BJ (cell line): ENCODE measurements at places on chromosomes 3 and 15. TPM values are rescaled to one million over a fixed set of nuclear protein-coding genes. Genes with fewer than 3 reads are reported as not detected.

SERINC4 gene
- polyA plus RNA-seq: 0.04 TPM in 1 of 2 replicates, not detected in the other

DNA sequence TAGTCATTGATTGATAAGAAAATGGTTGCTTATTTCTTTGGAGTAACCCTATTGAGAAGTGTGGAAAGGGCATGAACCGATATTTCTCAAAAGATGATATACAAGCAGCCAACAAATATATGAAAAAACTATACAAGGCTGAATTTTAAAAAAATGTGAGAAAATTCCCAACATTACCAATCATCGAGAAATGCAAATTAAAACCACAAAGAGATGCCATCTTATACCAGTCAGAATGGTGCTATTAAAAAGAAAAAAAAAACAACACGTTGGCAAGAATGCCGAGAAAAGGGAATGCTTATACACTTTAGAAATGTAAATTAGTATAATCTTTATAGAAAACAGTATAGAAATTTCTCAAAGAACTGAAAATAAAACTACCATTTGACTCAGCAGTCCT, 77.7 kb upstream of the ROBO1 start:
- DNase-seq: no peak

DNA sequence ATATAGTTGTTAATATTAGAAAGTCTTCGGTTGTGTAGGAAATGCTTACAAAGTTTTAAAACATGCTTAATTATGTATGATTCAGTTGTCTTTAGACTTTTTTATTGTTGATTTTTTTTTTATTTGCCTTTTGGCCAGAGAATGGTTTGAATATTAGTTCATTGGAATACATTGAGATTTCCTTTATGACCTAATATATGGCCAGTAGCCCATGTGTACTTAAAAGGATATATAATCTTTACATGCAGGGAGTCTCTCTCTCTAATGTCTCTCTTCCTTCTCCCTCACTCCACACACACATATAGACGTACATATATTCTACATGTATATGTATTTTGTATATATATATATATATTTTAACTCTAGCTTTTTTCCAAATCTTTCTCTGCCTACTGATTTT, 67.3 kb upstream of the SKIL start:
- no peak for DNase-seq

GRCh38 chr3:139104062-139104461, 59.4 kb upstream of the PRR23C start:
- no peak for DNase-seq

GRCh38 chr15:68433551-68433950, 1.6 kb upstream of the ITGA11 start:
- no peak for DNase-seq

DNA sequence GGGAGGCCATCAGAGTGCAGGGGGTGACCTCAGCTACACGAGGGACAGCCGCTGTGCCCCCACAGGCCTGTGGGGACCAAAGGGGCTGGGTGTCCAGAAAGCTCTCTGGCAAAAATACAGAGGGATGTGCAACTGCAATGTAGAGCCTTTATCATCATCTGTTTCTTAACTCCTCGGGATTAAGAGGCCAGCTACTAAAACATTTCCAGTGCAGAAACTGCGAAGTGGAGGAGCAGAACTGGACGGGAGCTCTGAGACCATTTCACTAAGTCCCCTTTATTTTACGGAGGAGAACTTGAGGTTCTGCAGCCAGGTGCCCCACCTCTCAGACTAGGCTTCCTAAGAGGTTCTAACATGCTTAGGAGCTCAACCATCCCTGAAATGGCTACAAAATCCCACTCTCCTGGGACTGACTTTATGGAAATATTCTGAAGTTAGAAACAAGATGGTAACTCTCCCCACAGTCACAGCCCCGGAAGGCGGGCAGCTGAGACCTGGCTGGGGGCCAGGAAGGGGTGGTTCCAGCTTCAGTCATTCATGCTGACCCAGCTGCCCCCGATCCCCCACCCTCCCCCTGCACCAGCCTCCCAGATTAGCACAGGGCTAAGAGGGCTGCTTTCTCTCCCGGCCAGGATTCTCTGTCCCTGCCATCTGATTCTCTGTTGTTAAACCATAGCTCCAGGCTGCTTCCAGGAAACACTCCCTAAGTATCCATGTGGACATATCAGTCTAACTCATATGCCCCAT, 40.3 kb downstream of the UMPS start:
- no peak for DNase-seq

XIRP1 gene
- 0.04 and 0.05 TPM in 2 replicates for polyA plus RNA-seq

DNA sequence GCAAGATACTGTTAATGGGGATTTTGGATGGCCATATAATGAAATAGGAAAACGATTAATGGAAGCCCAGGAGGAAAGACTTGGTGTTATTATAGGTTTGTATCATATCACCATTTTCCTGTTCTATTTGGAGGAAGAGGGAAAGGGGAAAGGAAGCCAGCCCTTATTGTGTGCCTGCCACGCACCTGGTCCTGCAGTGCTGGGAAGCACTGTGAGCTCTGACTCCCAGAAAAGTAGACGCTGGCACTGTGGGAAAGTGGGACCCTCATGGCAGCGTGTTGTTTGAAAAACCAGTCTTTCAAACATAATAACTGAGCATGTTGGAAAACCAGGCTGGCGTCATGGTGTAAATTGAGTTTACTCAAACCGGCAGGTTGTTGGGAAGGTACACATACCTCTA, 22.0 kb downstream of the CGNL1 start:
- DNase-seq: no peak

PPP1R14D gene
- not detected in 2 replicates for polyA plus RNA-seq

DNA sequence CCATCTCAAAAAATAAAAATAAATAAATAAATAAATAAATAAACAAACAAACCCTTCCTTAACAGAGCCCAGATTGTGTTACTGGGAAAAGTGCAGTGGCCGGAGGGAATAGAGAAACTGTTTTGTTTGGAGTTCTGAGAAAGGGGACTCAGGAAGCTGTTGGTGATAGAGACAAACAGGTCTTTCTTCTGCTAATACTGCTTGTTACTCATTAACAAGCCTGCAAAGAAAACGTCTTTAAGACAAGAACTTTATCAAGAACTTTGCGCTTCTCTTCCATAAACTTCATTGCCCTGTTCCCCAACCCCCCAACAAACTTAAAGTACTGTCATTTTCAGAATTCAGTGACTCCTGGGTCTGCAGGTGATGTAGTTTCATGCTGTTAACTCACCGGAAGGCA, 68.8 kb upstream of the GSK3B start:
- no peak for DNase-seq

TMEM207 gene
- polyA plus RNA-seq: not detected in 2 replicates

DNA sequence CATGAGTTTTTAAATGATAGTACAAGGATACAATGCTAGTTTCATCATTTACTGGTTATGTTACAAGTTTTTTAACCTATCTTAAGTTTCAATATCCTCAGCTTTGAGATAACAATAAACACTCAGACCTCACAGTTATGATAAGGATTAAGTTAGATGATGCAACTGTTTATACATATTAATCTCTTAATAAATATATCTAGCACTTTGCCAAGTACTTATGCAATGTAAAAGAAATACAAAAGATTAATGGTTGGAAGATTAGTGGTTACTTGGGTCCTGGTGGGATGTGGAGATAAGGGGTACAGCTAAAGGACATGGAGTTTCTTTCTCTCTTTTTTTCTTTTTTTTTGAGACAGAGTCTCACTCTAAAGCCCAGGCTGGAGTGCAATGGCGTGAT, 12.0 kb downstream of the SPPL2A start:
- no peak for DNase-seq

DNA sequence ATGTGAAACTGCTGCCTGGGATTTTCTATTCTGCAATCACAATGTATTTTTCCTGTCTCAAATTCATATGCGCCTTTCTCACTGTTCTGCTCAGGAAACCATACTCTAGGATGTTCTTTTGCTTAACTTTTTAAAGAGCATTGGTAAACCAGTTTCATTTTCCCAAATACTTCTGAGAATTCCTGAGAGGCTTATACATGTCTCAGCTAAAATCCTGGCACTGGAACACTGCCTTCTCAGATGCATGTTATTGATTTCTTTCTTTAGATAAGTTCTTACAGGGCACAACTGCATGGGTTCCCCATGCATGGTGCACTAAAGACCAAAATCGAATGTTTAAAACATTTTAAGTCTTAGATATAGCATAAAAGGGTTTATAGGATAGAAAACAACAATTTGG, 178.3 kb upstream of the PLSCR5 start:
- DNase-seq: no peak

DNA sequence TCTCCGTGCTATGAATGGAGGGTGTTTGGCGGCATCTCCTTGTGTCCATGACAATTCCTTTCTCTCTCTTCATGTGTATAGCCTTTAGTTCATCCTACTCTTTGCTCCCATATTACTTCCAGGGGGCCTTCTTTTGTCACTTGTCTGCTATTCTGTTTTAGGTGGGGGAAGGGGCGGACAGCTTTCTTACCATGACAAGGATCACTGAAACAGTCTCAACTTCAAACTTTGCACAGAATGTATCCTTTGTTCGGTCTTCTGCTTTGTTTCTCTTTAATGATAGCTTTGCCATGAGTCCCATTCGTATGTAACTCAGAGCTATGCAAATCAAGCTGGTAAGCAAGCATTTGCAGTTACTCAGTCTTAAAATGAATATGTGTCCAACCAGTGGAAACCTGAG, 294.2 kb downstream of the TIGIT start:
- no peak for DNase-seq

FSTL1 gene
- polyA plus RNA-seq: 3,514 and 4,020 TPM in 2 replicates

DNA sequence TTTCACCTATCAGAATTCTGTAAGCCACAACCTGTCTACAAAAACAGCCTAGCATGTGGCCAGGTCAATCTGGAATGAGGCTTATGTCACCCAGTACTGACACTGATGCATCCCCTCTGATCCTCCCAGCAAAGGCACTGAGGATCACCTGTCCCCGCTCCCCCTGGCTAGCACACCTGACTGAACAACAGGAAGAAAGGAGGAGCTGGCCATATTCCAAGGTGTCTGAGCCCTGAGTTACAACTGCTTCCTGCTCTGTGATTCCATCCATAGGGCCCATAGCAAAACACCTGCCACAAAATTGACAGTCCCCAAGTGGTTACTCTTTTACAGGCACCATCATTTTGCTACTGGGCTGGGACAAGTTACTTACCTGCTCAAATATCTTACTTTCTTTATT, 555.5 kb upstream of the CFAP20DC start:
- no peak for DNase-seq

DNA sequence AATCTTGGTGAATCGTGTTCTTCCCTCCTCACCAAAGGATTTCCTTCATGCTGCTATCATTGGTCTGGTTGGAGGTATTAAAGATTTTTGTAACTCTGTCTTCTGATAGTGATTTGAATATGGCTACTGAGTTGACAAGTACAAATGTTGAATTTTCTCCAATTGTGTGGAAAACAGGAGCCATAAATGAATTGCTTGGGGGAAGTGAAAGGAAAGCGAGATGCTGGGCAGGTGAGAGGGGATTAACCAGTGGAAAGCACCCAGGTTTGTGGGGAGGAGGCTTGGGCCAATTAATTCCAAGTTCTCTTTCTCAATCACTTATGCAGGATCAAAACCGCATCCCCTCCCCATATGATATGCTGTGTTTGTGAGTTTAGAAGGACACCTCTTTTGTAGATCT, 372.5 kb downstream of the IL20RB start:
- no peak for DNase-seq

DNA sequence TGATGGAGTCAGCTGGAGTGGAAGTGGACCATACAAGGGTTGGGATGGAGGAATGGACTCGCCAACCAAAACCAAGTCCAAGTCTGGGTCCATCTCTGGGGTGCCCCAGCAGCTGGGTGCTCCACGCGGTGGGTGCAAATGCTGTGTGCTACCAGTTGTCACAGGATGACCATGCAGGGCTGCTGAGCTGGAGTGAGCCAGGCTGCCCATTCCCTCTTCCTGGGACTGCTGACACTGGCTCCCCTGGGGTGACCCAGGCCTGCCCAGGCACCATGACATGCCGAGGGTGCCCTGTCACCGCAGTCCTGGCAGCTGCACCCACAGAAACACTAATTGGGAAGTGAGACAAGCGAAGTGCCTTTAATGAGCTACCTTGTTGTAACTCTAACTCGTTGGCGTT, 140.2 kb downstream of the TPRA1 start:
- no peak for DNase-seq

GRCh38 chr3:39255503-39256325, 24.1 kb downstream of the CX3CR1 start:
- DNase-seq: no peak

THAP10 gene
- 2.8 and 3.8 TPM in 2 replicates for polyA plus RNA-seq

SPG21 gene
- polyA plus RNA-seq: 54.7 and 59.9 TPM in 2 replicates

GRCh38 chr3:141320399-141321108, 47.8 kb upstream of the ZBTB38 start:
- no peak for DNase-seq

PAQR5 gene
- 2.1 and 2.8 TPM in 2 replicates for polyA plus RNA-seq

GLCE gene
- 7.1 and 12.5 TPM in 2 replicates for polyA plus RNA-seq

GRCh38 chr3:197475997-197476525, 79.7 kb downstream of the BDH1 start:
- DNase-seq: no peak

DNA sequence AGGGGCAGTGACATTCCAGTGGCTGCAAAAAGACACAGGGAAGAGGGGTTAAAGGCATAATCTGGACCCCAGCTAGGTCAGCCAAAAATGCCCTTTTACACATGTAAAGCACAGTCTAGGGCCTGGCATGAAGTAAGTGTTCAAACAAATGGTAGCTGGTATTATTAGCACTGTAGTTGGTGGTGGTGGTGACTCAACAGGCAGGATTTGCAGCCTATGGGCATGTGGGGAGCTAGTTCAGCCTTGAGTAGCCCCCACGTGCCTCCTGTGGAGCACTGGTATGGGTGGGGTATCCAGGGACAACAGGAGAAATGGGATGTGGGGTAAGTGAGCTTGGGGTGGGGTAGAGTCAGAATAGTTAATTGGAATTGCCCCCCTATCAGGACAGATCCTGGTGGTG, 27.6 kb downstream of the DNASE1L3 start:
- DNase-seq: no peak

DNA sequence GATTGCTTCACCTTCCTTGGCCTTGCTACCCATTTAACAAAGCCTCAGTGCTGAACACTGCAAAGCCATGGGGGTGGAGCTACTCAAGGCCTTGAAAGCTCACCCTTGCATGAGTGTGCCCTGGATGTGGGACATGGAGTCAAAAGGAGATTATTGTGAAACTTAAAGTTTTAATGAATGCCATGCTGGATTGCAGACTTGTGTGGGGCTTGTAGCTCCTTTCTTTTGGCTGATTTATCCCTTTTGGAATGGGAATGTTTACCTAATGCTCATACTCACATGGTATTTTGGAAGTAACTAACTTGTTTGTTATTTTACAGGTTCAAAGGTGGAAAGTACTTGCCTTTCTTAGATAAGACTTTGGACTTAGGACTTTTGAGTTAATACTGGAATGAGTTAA, 538.5 kb upstream of the NECTIN3 start:
- no peak for DNase-seq

USP50 gene
- 0.15 TPM in 1 of 2 replicates, not detected in the other for polyA plus RNA-seq

- no peak for DNase-seq
Observed at GRCh38 chr3:75101329-75102147, 487.1 kb upstream of the CNTN3 start.

NLGN1 gene
- polyA plus RNA-seq: 15.5 and 18.3 TPM in 2 replicates

- no peak for DNase-seq
Observed at GRCh38 chr3:122006267-122006666, 15.8 kb downstream of the ILDR1 start.
